ENCODE measurements at places on chromosomes 7 and 10.

DNA sequence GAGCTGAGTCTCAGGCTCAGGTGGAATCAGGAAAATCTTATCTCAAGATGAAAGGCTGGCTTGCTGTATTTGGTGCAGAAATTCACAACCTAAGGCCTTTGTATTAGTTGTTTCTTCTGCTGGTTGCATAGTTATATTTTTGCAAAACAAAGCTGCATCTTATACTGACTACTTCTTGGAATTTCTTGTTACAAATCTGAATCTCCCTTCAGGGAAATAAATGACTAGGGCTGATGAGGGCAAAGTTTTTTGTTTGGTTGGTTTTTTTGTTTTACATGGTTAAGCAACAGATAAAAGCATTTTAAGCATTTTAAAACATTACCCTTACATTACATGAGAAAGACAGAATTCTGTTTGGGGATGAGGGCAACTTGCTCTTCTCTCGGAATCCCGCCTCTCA lies 13.9 kb upstream of the LRRN3 start:
- no peak for DNase-seq

- no peak for DNase-seq
Observed at GRCh38 chr10:119575991-119576390, 20.8 kb downstream of the TIAL1 start.

DNA sequence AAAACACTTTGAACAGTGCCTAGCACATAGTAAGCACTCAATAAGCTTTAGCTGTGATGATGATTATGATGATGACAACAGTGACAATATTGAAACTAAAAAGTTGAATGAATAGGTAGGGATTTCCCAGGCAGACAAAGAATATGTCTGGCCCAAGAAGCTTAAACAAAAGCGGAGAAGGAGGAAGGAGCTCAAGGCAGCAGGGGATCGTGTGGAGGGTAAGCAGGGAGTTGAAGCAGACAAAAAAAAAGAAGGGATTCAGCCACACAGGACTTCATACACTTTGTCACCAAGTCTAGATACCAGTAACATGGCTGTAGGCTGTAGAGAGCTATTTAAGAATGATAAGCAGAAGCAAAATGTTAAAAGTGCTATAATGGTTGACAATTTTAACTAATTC lies 144.0 kb downstream of the CALN1 start:
- DNase-seq = no peak

DNA sequence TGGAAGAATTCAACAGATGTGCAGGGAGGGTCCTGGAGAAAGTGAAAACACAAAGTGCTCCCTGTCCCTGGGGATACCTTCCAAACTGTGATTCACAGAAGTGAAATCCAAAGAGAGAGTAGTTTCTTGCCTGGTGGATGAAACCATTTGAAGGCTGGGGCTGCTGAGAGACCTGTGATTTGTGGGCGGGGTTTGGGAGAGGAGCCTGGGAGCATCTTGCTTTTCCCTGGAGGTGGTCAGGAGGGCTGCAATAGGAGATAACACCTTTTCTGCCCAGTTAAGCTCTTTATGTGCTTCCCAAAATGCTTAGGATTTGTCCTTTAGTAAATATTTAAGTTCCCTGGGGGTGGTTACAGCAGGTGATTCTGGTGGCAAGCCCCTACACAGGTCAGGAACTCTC lies 105.3 kb upstream of the TPK1 start:
- DNase-seq = no peak

DNA sequence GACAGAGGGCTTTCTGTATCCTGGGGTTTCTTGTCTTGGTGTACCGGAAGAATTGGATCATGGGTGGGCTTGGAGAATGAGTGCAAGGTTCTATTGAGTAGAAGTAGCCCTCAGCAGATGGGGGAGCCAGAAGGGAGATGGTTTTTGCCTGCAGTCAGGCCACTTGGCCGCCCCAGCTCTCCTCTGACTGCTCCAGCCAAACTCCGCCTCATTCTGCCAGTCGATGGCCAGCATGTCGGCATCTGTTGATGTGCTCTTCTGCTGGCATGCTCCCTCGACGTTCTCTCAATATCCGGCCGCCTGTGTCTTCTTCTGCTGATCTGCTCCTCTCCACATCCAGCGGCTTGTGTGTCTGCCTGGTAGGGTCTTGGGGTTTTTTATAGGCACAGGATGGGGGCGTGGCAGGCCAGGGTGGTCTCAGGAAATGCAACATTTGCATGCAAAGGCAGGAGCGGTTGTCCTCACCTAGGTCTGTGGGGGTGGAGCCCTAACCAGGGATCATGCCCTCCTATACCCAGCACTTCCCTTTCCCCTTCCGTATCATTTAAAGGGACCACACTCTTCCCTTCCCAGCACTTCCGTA lies 40.2 kb upstream of the TNS3 start:
- no peak for DNase-seq

DNA sequence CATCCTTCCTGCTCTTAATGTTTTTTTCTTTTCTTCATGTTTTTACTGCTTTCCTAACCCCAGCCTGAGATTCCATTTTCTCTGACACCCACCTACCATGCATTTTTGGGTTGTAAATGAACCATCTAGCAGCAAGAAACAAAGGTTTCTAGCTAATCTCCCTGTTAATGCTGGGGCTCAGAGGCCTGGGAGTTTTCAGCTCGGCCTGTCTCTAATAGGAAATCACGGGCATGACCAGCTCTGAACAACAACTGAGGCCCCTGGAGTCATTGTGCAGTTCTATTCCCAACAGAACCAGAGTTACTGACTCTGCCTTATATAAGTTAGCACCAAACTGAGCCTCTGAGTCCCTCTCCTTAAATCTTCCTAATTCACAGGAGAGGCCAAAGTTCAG lies 134.8 kb downstream of the CFAP58 start:
- no peak for DNase-seq

Measured in SJSA1 (cell line).